ENCODE measurements at places on chromosomes 12 and 14.
A peak's percentile ranks its signal among the peaks of the same experiment; 100 is the strongest.

DNA sequence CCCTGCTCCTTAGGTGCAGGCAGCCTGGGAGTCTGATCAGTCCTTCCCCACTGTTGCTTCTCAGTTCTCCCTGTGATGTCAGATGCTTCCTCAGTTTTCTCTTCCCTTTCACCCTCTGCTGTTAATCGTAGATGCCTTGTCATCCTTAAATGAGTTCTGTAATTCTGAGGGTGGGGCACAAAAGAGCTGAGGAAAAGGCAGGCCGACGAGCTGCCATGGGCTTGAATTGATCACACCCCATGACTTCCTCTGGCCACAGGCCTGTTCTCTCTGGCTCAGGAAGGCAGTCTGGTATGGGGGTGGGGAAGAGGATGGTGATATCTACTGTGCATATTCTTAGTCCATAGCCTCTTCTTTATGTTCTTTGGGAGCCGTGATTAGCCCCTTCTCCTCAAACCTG, 5.2 kb upstream of the AP1G2 start:
- no peak for DNase-seq

- DNase-seq: peak; percentile 60
Observed at GRCh38 chr12:25386831-25387731, 136.4 kb upstream of the KRAS start.

DNA sequence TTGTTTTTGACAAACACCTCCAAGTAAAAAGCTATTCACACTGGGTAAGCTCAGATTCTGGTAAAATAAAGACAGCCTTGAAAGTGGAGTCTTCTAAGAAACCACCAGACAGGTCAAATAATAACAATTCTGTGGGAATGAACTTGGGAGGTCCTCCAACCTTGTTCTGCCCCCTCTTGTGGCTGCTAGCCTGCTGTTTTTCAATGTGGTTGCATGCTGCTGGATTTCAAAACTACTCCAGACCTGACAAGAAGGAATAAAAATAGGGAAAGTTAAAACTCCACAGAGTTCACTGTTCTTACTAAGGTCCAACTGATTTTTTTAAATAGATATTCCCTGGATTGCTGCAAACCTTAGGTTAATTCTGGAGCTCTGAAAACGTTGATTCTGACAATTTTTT, 32.2 kb upstream of the RIN3 start:
- DNase-seq: no peak

GRCh38 chr14:59777006-59777579, 93.5 kb downstream of the RTN1 start:
- no peak for DNase-seq

GRCh38 chr12:22624548-22624869, 462 bp upstream of the ETNK1 start:
- no peak for DNase-seq

DNA sequence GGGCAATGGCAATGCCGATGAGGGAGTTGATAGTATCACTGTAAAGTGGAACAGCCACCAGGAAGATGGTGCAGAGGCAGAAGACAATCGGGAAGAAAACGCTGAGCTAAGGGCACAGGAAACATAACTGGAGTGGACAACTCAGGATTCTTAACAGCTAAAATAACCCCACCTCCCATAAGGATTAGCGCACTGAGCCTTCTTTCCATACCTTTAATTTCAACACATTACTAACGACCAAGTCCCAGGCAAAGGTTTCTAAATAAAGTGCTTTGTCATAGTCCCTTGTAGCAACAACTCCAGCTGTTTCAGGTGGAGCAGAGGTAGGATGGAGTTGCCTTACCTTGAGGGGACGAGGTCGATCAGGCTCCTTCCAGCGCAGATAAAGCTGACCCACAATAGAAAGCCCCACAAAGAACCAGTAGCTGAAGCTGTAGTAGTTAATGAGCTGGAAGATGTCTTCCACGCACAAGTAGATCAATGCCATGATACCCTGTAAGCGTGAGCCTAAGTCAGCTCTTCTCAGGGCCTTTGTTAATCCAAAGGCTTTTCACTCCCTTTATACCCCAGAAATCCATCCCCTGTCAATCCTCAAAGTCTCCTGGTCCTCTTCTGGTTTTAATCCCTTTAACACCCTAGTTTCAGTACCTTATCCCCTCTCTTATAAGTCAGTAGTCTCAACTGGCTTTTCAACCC, 7.7 kb downstream of the OXA1L start:
- DNase-seq: no peak

- no peak for DNase-seq
Observed at GRCh38 chr14:38021861-38022260, 185.8 kb upstream of the SSTR1 start.

DNA sequence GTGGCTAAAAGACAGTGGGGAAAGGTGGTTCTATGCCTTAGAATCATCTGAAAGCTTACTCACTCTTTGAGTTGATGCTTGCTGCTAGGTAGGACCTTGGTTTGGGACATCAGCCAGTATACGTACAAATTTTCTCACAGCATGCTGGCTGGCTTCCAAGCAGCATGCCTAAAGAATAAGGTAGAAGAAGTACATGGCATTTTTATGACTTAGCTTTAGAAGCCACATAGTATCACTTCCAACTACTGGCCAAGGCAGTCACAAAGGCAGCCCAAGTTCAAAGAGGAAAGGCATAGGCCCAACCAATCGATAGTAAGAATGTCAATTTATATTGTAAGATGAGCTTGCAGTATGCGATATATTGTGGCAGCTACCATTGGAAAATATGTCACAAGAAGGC, 284.2 kb upstream of the CAND1 start:
- peak; percentile 6 for DNase-seq

- DNase-seq: no peak
Observed at GRCh38 chr12:97567619-97568110, 105.1 kb downstream of the RMST start.

GRCh38 chr14:36450550-36450949, 69.5 kb downstream of the NKX2-1 start:
- DNase-seq: no peak

GRCh38 chr12:18919871-18920511, 182.1 kb downstream of the CAPZA3 start:
- no peak for DNase-seq

DNA sequence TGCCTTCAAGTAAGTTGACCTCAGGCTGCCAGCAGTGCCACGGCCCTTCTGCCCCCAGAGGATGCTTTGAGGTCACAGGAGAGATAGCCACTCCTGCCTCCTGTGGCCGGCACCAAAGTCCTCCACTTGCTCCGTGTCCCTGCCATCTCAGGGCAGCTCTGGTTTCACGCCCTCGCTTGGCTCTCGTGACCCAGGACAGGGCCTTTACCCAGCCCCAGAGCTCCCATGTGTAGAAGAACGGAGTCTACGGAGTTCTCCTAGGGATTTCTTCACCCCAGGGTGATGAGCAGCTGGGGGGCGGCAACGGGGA, 178.1 kb downstream of the ADGRD1 start:
- no peak for DNase-seq

- peak; percentile 63 for DNase-seq
Observed at GRCh38 chr12:44930972-44931600, 55.0 kb upstream of the NELL2 start.

DNA sequence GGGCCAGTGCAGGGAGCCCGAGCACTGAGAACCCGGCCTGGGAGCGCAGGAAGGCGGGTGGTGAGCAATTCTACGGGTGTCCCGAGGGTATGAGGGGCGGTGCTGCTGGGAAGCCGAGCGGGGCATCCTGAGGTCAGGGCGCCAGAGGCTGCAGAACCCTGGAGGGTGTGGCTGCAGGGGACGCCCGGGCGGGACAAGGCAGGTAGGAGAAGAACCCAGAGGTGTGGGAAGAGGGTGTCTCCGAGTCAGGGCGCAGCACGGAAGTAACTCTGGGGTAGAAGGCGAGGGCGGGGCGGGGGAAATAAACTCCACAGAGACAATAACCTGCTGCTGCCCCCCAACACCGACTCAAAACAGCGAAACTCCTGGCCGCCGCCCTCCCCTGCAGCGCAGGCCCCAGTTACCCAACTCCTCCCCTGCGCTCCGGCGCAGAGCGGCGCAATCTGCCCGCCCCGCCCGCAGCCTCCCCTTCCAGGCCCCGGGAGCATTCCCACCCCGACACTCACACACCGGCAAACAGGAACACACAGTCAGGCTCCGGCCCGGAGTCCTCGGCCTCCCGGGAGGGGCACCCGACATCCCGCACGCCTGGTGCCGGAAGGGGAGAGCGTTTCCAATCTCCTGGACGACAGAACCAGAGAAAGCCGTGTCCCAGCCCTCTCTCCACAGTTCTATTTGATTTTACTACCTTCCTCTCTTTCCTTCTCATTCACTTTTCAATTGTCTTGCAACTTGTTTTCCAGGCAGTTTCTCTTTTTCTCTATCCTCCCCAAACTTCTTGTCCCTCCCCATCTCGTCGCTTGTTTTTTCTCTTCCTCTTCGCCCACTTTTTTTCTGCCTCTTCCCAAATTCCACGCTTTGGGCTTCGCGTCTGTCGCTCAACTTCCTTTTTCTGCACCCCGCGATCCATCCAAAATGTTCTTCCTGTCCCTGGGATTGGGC, 2.4 kb downstream of the HRK start:
- no peak for DNase-seq

- no peak for DNase-seq
Observed at GRCh38 chr12:9872742-9873141, 3.6 kb upstream of the CLEC2B start.

DNA sequence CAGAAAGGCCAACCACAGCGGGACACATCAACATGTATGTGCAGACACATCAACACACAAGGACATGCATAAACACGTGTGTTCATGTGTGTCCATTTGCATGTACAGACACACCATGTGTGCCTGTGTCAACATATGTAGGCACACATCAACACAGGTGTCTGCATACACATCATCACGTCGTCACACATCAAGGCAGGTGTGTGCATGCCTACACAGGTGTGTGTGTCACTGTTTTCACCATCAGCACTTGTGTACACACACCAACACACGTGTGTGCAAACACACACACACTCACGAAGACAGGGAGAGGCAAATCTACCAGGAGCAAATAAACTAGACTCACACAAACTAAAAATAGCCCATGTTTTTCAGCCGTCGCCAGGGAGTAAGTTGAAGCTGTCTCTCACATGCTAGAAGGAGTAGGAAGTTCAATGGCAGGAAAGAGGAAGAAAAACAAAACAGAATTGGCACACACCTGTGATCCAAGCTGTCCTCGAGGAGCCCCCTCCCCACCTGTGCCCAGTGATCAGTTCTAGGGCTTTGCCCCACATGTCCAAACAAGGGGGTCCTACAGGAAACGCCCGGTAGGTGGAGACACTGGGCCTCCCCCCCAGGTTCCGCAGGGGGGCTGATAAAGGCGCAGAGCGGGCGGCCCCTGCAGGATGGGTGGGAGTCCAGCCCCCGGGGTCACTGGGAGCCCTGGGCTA, 7.4 kb downstream of the SCARB1 start:
- no peak for DNase-seq

DNA sequence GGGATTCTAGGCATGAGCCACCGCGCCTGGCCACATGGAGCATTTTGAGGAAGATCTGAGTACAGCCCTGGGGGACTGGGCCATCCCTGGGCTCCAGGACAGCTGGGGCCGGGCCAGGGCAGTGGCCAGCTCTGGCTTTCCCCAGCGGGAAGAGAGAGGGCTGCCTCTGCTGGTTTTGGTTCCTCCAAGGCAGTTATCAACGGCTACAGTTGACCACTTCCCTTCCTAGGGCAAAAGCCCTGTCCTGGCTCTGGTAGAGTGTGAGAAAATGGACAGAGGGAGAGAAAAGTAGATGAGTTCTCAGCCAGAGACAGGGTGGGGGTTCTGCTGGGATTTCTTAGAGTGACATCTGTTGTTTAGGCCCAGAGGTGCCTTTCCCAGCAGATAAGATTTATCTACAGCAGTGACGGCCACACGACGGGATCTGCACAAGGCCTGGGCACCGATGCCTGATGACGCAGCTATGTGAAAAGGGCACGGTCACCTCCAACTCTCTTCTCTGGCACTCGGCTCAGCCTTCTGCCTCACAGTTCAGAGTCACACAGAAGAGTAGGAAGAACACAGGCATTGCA, 5.5 kb upstream of the HVCN1 start:
- DNase-seq: no peak

DNA sequence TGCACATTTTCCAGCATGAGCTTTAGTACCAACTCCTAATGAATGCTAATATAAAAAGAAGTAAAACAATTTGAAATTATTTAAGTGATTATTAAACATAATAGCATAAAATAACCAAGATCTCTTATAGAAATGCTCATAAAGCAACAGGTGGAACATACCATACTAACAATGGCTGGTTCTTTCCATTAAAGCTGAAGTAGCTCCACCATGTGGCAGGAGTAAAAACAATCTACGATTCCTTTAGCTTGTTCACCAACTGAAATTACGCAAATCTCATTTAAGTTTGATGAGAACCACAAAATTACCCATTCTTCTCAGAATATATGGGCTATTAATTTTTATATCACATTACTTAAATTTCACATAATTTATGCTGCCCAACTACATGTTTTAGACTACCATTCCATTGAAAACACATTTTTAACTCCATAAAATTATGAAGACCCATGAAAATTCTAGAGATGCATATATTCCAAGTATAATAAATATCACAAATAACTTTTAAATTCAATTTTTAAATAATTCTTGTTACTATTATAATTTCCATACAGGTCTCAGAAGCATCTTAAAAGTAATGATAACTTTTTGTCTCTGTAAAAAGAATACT, 213.6 kb downstream of the DAD1 start:
- peak; percentile 63 for DNase-seq

DNA sequence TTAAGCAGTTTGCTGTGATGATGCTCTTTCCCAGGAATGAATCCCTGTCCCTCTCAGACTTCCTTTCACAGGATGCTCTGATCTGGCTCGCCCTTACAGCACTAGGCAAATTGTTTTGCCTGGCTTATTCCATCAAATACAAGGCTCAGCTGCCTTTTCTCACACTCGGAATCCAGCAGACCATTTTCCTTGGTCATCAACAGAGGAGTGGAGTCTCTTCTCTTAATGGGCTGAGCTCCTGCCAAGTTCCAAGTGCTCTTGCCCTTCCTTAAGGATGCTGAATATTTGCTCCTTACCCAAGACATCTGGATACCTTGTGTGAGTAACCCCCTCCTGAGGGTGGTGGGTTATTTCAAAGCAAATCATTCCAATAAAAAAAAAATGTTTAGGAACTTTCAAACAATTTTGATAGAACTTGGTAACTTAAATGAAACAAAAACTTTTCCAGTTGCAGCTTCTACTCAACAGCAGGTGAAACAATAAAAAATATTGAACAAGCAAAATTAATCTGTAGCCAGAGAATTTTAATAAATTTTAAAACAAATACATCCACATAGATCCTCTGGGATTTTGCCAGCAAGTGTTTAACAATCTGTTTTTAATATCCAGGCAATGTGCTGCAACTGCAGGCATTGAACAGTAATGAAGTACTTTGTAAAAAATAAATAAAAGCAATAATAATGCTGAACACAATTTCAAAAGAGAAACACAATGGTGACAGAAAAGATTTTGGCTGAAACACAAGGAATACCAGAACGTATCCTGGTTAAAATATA, 264.0 kb upstream of the FAR2 start:
- DNase-seq: no peak

GRCh38 chr12:54300732-54301427, at the start of gene NFE2:
Gene NFE2 (minus strand): TSS chr12:54301015. CDS start chr12:54295248, 5,767 bp downstream.
- peak; percentile 54 for DNase-seq

GRCh38 chr12:113285679-113286610, 49.0 kb downstream of the SLC8B1 start:
- DNase-seq: no peak
